ENCODE measurements at places on chromosomes 12 and 14.

DNA sequence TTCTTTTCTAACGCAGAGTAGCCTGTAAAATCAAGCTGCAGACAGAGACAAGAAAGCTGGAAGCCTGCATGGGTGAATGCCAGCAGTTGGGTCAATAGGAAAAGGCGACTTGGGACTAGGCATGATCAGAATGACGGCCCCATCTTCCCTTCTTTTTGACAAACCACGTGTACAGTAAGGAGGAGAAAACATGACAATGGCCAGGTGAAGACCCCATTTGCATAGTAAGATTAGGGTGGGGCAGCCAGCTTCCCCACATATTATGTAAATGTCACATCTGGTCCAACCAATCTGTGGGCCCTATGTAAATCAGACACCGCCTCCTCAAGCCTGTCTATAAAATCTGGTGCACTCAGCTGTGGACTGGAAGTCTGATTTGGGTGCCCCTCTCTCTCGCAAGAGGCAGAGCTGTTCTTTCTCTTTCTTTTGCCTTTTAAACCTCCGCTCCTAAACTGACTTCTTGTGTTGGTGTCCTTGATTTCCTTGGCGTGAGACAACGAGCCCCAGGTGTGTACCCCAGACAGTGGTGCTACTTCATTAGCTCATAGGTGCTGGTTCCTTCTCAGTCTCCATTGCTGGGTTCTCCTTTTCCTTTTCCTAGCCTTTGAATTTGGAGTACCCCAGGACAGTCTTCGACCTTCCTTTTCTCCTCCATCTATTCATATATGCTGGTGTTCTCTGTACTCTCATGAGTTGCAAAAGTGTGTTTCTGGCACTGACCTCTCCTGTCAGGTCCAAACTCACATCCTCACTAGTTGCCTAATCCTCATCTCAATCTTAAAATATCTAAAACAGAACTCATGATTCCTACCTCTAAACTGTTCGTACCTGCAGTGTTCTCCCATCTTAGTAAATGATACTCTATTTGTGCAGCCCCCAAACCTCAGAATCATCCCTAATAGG is 9.4 kb upstream of the DHRS7 start:
- no peak for DNase-seq

GRCh38 chr14:97109234-97109633 is 312.1 kb downstream of the VRK1 start:
- no peak for DNase-seq

DNA sequence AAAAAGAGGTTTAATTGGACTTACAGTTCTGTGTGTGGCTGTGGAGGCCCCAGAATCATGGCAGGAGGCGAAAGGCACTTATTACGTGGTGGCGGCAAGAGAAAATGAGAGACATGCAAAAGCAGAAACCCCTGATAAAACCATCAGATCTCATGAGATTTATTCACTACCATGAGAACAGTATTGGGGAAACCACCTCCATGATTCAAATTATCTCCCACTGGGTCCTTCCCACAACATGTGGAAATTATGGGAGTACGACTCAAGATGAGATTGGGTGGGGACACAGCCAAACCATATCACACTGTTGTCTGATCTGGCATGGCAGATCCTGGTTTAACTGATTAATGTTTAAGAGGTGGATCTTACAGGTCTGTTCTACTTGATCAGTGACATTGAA is 5.6 kb downstream of the DDX47 start:
- no peak for DNase-seq

GRCh38 chr12:128133321-128134073 is 133.5 kb upstream of the TMEM132C start:
- DNase-seq, result no peak

- DNase-seq, result no peak
These were observed at the start of gene B3GNT4 for GRCh38 chr12:122203301-122204166. B3GNT4 (plus strand) TSS chr12:122203709; CDS start chr12:122204619, 910 bp downstream.

- DNase-seq, result no peak
These were observed 170.1 kb upstream of the RTL1 start for GRCh38 chr14:101073598-101073965.

- peak; percentile 13 for DNase-seq
These were observed 47.1 kb downstream of the RPGRIP1 start for GRCh38 chr14:21326972-21327371.

- no peak for DNase-seq
These were observed 7.5 kb upstream of the NID2 start for GRCh38 chr14:52076334-52076733.

DNA sequence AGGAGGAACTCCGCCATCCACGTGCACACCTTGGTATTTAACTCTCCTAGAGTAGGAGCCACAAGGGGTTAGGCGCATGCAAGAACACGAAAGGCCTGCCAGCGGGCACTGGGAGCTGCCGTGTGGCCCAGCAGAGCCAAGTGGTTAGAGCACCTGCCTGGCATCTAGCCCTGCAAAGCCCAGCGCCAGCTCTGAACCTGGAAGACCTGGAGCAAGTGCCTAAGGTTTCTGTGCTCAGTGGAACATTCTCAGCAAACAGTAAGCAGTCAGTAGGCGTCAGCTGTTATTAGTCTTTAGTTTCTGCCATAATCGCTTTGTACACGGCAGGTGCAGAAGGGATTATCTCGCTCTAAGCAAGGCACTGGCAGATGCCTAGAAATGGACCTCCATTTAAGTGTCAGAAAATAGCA is 55.4 kb downstream of the SETD3 start:
- peak; percentile 51 for DNase-seq

DNA sequence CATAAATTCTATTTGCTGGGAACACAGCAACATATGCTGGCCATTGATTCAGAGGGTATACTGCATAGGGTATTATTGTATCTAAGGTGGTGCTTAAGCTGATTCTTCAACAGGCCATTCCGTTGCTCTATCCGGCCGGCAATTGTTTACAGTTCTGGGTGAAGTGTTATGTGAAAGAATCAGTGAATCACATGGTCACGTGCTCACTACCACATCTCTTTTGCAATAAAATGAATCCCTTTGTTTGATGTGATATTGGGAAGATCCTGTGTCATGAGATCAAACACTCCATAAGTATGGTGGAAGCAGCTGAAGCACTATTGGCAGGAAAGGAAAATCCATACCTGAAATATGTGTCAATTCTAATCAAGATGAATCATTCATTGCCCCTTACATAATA is 7.6 kb upstream of the USP15 start:
- no peak for DNase-seq

GRCh38 chr14:89936654-89937185 is 17.8 kb downstream of the EFCAB11 start:
- no peak for DNase-seq

DNA sequence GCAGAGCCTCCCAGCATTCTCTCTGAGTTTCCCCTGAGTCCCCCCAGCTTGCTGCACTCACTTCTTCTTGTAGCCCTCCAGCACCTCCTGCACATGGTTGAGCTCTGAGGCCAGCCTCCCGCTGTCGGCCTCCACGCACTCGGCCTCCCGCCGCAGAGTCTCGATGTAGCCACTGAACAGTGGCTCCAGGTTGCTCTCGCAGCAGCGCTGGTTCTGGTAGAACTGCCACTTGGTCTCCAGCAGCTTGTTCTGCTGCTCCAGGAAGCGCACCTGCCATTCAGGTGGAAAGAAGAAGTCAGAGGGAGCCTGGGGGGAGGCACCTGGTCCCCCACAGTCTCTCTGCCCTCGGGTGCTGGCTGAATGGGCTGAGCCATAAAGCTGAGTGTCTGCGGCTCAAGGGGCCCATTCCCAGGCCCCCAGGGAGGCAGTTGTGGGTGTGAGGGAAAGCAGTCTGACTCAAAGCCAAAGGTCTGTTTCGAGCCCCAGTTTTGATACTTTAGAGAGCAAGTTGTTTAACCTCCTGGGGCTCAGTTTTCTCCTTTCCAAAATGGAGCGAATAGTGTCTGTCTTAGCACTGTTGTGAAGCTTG is 2.3 kb downstream of the KRT85 start:
- DNase-seq, result no peak

GRCh38 chr12:99959549-99960170 is 25.1 kb downstream of the ANKS1B start:
- DNase-seq, result no peak

DNA sequence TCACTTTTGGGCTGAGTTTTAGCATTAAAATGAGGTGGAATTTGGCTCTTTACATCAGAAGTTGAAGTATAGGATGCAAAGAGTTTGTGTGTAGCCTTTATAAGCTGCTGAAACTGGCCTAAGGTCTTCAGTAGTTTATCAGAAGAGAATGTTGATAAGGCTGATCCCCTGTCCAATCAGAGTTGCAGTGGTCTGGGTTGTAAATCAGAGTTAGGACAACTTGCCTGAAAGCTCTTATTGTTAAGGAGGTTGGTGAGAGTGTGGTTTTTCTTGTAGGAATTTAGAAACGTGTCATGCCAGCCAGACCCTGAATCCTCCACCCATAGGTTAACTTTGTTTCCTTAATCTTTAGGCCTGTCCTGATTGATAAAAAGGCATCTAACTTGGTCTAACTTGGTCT is 143.5 kb downstream of the ST8SIA1 start:
- no peak for DNase-seq

DNA sequence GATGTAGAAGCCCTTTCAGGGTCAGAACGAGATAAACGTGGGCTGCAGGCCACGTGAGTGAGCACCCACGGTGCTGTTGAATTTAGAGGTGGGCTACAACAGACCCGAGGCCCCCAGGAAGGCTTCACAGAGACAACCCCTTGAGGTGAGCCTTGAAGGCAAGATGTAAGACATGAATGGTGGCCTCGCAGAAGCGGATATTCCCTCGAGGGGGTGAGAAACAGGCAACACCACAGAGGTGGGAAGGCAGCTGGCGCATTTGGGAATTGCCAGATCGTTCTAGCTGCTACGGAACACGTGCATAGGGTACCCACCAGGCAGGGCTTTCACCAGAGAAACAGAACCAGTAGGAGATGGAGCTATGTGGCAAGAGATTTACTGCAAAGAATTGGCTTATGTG is 22.6 kb upstream of the ATP2A2 start:
- DNase-seq, result no peak

DNA sequence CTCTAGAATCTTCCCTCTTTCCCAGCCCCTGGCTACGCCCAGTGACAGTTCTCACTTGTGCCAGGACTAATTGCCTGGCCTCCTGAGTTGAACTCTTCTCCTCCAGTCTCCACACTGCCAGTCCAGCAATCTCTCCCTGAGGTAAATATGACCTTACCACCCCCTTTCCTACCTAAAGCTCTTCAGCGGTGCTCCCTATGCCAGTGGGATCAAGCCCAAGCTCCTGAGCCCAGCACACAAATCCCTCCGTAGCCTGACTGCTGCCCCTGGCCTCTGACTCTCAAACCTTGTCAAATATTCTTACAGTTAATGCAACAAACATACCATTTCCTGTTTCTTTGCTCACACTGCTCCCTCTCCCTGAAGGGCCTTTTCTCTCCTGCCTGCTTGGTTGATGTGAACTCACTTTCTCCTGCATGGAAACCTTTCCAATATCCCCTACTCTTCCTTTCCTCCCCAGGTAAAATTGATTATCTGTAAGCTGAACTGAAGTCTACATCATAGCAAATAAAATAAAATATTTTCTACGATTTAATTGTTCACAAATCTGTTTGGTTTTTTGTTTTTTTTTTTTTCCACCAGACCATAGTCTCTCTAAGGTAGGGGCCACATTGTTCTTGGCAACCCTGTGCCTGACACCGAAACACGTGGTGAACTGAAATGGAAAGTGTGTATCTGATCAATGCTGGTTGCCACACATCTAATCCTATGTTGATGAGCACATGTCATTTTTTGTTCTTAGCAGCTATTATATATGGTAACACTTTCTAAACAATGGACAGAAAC is 147.5 kb downstream of the SLC38A6 start:
- DNase-seq, result peak; percentile 33

- DNase-seq, result no peak
These were observed 495.4 kb downstream of the TMEM121 start for GRCh38 chr14:106021832-106022231.

DNA sequence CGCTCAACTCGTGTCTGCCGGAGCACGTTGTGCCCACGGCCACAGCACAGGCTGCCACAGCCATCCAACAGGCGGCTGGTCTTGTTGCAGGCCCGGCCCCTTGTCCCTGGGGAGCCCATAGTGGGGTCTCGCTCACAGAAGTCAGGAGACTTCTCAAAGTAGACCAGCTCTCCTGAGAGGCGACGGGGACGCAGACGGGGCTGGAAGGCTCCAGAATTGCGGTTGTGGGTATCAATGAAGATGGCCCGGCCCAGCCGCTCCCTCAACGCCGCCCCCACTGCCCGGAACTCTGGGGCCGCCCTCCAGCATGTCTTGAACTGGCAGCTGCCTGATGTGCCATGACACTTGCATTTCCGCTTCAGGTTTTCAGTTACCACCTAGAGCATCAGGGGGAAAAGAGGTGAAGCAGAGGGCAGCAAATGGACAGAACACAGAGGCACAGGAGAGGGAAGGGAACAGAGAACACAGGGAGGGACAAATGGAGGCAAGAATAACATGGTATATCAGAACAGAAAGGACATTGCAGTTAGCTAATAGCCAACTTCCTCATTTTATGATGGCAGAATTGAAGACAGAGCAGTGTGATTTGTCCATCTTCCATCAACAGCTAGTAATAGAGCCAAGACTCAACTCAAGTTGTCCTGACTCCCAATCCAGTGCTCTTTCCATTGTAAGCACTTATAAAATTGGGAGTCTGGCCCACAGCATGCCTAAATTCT is 5.2 kb downstream of the WNT10B start:
- no peak for DNase-seq

DNA sequence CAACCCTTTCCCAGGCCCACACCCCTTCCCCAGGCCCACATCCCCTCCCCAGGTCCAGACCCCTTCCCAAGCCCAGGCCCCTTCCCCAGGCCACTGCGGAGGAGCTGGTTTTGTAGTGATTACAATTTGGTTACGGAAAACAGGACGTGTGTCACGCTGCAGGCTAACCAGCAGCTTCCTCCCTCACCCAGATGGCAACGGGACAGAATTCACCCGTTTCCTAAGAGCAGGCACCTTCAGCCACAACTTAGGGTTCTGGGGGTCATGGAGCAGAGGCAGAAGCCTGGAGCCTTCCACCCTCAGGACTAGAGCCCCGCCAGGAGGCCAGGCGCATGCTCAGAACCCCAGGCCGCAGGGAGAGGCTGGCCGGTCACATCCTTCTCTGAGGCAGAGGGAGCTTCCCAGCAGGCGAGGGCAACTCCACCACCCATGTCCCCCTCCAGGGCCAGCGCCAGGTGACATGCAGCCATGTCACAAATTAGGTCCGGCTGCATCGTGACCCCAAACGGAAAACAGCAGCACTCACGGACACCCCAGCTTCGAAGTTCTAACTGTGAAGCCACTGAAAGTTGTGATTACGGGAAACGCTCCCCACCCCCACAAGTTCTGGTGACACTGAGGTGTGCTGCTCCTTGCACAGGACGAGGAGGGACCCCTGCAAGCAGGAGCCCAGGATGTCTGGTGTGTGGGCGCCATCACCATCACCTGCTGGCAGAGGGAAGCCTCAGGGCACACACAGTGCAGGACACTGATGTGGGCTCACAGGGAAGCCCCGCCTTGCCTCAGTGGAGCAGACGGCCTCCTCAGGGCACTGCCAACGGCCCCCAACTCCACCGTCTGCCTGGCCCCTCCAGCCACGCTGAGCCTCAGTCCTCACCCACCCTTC is 7.7 kb downstream of the BRF1 start:
- DNase-seq, result no peak

- peak; percentile 85 for DNase-seq
These were observed 429.1 kb downstream of the RAD51B start for GRCh38 chr14:68248481-68249255.

- no peak for DNase-seq
These were observed 150.2 kb downstream of the SSPN start for GRCh38 chr12:26345471-26346003.

GRCh38 chr12:113315358-113315757 is 19.6 kb downstream of the SLC8B1 start:
- DNase-seq, result no peak

- no peak for DNase-seq
These were observed 7.4 kb upstream of the RNU7-1 start for GRCh38 chr12:6936194-6936635.

GRCh38 chr12:97567619-97568110 is 105.1 kb downstream of the RMST start:
- DNase-seq, result no peak

GRCh38 chr14:36022765-36023410 is 153.6 kb downstream of the PTCSC3 start:
- no peak for DNase-seq
